ENCODE measurements at places on chromosomes 2 and 18.
A peak's percentile ranks its signal among the peaks of the same experiment; 100 is the strongest.

GRCh38 chr2:226414335-226414734 is 385.3 kb downstream of the IRS1 start:
- DNase-seq, result no peak

DNA sequence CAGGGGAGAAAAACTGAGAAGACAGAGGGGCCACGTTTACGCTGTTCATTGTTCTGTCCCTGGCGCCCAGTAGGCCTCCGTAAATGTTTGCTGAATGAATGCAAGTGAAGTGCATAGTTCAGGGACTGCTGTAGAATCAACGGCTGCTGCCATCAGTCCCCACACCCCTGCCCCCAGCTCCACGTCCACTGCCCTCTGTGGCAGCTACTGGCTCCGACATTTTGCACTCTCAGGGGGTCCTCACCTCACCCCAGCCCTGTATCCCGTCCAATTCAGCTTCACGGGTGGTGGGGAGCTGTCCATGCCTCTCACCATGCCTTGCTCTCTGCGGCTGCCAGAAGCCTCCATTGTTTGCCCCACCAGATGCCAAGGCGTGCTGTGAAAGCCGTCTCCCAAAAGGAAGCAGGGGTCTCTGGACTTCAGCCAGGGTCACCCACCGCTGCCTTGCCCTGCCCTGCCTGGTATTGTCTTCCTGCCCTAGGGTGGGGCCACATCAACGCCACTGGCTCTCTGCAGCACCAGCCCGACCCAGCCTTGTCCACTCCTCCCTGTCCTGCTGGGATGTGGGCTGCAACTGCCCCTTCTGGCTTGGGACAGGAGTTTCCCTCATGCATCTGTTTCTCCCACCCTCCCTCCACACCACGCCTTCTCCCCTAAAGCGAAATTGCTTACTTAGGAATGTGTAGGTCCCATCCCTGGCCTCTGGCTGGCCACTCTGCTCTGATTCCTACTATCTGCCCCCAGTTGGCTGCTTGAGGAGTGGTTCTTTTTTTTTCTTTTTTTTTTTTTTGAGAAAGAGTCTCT is 86.0 kb downstream of the RHOB start:
- DNase-seq, result no peak

DNA sequence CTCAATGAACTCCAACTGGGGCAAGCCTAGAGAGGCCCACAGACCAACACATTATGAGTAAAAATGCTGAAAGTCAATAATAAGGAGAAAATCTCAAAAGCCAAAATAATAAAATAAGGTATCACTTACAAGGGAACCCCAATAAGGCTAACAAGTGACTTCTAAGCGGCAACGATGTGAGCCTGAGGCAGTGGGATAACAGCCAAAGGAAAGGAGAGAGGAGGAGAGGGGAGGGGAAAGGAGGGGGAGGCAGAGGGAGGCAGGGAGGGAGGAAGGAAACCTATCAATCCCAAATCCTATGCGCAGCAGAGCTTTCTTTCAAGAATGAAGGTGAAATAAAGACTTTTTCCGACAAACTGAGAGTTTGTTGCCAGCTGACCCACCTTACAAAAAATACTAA is 6.0 kb upstream of the NFATC1 start:
- DNase-seq, result no peak

DNA sequence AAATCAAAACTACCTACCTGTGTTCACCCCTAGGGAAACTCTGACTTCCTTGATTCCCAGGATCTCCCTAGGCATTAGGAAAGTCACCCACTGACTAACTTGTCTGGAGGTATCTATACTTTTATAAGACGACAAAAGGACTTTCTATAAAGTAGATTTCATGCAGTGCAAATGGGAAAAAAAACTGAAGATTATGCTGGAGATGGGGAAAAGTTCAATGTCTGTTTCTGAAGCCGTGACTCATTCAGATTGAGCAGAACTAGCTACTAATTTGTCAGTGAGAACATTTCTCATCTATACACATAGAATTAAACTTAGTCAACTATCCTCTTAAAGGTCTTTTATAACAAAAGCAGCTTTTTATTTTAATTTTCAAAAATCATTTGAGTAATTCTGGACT is 6.0 kb downstream of the SEPTIN10 start:
- no peak for DNase-seq

GRCh38 chr2:43934567-43934966 is 61.2 kb downstream of the LRPPRC start:
- no peak for DNase-seq

GRCh38 chr2:84942964-84943421 is 28.0 kb upstream of the KCMF1 start:
- no peak for DNase-seq

DNA sequence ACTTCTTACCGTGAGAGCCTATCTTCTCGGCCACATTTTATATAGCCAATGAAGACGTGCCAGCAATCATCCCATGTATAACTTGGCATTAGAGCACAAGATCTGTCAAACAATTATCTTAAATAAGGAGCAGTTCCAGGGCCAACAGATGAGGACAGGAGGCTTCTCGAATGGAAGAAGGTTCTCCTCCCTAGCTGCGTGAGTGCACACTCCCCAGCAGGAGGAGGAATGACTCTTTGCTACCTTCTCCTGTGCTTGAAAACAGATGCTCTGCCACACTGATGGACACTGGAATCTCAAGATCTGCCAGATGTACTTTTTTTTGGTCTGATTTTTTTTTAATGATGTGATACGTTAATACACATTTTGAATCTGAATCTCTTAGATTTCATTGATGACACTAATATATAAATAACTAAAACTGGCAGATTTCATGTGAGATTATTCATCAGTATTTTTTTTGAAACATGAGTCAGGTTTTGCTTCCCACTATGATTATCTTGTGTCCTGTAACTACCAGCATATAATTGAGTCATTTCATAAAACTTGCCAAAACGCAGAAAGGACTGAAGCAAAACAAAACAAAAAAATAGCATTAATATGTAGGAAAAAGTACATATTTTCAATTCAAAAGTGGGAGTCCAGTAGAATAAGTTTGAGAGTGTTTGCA is 626 bp upstream of the VIT start:
- no peak for DNase-seq

DNA sequence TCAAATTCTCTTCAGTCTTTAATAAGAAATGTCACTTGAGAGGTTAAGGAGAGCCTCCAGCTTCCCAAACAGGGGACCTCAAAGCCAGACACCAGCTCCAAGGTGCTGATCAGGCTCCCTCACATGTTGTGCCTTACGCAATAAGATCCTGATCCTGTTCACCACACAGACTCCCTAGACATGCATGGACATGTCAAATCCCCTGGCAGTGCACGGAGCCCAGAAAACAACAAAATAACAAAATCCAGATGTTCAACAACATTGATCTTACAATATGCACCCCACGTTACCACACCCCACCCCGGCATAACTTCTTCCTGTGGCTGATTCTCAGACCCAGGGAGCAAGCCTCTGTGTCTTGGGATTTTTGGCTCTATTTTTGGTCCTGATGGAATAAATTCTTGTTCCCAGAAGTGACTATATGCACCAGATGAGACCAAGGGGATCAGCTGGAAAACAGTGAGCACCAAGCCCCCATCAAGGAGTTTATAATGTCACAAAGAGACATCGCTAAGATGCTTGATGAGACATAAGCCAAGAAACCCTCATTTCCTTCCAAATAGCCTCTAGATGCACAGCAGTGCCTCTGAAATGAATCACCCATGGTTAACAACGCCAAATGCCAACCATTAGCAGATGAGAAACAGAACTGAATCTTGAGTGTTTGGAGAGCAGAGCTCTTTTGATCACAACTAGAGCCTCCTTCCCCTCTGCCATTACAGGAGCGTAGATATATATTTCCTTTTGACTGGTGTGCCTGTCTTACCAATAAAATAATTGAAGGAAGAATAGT is 198.2 kb downstream of the PRKCE start:
- no peak for DNase-seq

DNA sequence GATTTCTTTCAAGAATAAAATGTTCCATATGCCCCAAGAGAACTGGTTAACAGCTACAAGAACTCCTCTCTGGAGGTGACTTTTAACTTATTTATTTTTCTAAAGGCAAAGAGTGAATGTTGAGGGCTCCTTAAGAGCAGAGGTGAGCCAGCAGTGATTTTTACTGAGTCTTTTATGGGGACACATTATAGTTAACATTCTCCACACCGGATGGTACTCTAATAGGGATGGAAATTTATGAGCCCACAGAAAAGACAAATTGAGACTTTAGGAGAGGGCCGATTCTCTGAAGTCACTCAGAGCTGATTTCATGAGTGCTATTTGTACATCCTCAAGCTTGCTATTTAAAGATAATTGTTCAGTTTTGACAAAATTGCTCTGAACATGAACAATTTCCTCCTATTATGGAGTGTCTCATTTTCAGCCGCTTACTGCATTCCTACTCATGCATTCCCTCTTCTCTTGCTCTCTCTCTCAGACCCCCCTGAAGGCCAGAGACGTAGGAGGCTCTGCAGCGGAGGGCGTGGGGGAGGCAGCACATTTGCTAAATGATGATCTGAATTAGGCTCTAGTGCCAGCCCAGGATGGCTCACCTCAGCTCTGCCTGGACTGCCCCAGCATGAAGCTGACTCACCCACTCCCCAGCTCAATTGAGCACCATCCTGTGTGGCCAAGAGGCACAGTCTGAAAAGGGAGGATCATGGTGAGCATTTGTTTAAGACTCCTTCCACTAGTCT is 5.9 kb upstream of the RPL37A start:
- no peak for DNase-seq

- no peak for DNase-seq
Measured at GRCh38 chr18:50697509-50697908, 122.3 kb downstream of the MRO start.

DNA sequence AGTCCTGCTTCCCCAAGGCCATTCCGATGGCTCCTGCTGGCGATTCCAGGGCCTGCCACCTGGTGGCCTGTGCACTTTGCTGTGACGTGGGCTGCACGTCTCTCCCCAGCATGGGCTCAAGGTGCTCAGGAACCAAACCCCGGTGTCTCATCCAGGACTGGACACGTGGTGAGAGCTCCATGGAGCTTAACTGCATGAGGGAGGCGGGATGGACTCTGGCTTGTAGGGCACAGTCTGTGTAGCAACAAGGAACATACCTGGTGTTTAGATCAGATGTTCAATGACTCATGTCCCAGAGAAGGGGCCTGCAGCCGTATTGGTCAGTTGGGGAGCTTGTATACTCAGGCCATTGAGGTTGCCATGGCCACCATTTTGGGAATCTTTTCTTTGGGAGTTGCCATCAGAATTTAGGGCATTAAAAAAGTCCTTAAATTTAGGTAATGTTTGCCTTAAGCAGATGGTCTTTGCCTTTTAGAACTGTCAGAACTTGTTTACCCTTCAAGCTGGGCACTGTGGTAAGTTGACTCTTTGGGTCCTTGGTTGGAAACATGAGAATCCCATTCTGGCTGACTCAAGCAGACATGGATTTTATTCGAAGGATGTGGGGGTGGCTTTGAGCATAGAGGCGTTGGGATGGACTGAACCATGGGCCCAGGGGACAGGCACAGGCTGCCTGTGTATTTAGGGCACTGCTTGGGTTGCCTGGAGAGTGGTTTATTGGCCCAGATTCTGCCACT is 21.0 kb downstream of the AGAP1 start:
- peak; percentile 56 for DNase-seq

DNA sequence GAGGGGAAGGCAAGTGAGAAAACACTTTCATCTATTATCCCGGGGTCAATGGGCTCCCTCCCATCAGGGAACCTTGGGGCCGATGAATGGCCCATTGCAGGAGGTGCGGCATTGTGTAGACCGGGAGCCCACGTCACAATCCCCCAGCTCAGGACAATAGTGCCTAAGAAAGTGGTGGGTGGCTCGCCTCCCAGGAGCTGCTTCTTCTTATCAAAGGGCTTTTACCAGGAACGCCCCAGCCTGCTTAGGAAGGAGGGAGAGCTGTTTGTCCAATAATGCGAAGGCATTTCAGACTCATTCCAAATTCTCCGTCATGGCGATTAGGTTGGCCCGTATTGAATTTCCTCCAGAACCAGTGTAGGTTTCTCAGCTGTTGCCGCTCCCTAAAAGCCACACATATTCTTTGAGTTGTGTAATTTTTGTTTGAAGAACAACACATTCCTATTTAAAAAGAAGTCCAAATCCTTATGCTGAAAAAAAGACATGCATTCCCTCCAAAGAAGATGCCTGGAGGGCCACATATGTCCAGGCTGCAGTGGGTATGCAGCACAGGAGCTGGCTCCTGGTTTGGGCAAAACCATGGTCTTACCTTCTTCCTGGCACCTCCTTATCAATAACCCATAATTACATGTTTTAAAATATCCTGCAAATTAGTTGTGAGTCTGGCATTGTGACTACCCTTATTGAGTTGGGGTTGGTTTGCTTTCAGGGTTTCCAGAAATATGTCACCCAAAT is 264.7 kb downstream of the MYCN start:
- DNase-seq, result peak; percentile 42

GRCh38 chr18:74790451-74790850 is 192.8 kb downstream of the ZNF407 start:
- no peak for DNase-seq

- DNase-seq, result no peak
Measured at GRCh38 chr2:124796647-124797046, 771.6 kb downstream of the CNTNAP5 start.

DNA sequence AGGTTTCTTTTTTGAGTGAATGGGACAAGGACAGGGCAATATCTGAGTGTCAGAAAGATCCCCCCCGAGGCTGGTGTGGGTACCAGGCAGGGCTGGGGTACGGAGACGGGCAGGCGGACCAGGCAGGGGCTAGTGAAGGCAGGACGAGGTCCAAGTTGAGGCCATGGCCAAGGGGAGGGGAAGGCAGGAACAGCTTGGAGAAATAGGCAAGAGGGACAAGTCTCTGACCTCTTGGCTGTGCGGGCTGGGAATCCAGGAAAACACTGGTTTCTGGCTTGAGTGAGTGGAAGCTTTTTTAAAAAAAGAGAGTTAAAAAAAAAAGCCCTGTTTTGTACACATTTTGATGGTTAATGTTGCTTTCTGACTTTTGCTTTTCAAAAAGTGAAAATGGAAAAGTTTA is 30.3 kb downstream of the ASAP2 start:
- DNase-seq, result no peak

DNA sequence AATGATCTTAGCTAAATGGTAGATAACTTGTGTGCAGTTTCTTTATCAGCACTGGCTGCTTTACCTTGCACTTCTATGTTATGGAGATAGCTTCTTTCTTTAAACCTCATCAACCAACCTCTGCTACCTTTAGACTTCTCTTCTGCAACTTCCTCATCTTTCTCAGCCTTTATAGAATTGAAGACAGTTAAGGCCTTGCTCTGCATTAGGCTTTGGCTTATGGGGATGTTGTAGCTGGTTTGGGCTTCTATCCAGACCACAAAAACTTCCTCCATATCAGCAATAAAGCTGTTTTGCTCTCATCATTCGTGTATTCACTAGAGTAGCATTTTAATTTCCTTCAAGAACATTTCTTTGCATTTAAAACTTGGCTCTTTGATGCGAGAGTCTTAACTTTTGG is 123.7 kb downstream of the PIK3C3 start:
- DNase-seq, result no peak
